DMS53 (cell line): ENCODE measurements at places on chromosomes 3 and 15.
A peak's percentile ranks its signal among the peaks of the same experiment; 100 is the strongest.

- DNase-seq: peak; percentile 43
Observed at GRCh38 chr3:136197159-136197793, 1.1 kb upstream of the MSL2 start.

- no peak for DNase-seq
Observed at GRCh38 chr15:69606144-69606543, 153.5 kb downstream of the RPLP1 start.

- DNase-seq: no peak
Observed at GRCh38 chr15:63133786-63134185, 12.1 kb downstream of the LACTB start.

- no peak for DNase-seq
Observed at GRCh38 chr15:31930967-31931366, 99.3 kb upstream of the CHRNA7 start.

- DNase-seq: peak; percentile 19
Observed at GRCh38 chr3:133487920-133488540, 85.5 kb upstream of the CDV3 start.

- DNase-seq: no peak
Observed at GRCh38 chr15:22947101-22948000, 32.8 kb downstream of the CYFIP1 start.
